ENCODE measurements at places on chromosomes 16 and 17.

DNA sequence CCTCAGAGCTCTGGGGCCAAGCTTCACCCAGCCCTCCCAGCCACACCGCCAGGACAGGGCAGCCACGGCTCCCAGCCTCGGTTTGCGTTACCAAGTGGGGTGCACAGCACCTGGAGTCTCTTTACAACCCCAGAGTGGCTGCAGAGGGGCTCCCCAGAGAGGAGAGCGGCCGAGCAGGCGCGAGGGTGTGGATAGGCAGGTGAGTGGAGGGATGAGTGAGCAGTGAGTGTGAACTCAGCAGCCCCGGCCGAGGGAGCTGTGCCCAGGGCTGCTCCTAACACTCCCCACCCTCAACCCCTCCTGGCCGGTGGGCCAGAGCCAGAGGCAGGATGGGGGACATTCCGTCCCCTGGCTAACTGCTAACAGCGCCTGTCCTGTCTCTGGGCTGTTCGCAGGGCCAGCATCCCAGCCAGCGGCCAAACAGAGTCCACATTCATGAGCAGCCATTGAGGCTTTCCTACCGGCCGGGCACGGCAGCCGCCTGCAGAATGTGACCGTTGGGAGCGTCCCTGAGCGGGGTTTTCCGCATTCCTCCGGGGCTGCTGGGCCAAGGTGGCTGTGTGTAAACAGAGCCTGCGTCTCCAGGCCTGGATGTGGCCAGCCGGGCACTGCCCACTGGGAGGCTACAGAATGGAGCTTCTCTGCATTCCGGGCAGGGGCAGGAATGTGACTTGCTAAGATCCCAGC, 5.3 kb downstream of the ZNF469 start:
- DNase-seq: no peak

GRCh38 chr16:8691728-8692127, 17.3 kb downstream of the ABAT start:
- DNase-seq: no peak

DNA sequence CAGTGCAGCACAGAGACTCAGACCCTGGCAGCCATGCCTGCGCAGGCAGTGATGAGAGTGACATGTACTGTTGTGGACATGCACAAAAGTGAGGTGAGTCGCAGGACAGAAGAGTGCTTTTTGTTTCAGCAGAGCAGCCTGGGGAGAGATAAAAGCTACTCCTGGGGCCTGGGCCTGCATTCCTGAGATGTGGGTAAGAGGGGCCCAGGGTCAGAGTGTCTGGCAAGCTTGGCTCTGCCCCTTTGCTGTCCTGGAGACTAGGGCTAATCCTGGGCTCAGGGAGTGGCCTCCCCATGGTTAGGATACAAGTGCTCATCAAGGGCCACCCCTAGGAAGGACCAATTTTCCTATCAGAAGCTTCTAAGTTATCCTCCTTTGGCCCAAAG, 4.8 kb upstream of the ERBB2 start:
- no peak for DNase-seq

DNA sequence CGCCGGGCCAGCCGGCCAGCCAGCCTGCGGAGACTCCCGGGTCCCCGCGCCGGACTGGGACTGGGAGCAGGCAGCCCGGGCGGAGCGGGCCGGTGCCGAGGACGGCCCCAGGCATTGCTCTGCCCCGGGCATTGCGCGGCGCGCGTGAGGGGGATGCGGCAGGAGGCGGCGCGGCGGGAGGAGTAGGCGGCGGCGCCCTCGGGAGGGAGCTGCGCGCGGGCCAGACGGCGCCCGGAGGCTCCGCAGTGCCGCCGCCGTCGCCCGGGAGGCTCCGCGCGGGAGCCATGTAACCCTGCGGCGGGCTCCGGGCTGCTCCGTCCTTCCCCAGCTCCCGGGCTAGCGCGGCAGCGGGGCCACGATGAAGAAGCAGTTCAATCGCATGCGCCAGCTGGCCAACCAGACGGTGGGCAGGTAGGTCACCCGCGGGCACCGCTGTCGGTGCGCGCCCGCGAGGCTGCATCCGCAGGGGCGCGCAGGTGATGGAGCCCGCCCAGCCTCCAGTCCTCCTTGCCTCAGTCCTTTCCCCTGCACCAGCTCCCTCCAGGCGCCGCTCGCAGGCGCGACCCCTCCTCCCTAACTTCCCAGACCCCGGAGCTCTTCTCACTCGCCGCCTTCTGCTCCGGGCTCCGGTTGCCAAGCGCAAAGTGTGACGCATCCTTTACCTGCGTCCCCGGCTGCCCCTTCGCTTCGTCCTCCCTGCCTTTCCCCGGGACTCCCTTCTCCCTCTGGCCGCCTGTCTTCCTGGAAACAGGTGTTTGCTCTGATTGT, at the start of gene ARHGAP44:
Gene ARHGAP44 (plus strand): TSS at position 18 of the 768 bp plus-strand sequence. CDS start 341 bp downstream, at position 359.
- peak; percentile 7 for DNase-seq

DNA sequence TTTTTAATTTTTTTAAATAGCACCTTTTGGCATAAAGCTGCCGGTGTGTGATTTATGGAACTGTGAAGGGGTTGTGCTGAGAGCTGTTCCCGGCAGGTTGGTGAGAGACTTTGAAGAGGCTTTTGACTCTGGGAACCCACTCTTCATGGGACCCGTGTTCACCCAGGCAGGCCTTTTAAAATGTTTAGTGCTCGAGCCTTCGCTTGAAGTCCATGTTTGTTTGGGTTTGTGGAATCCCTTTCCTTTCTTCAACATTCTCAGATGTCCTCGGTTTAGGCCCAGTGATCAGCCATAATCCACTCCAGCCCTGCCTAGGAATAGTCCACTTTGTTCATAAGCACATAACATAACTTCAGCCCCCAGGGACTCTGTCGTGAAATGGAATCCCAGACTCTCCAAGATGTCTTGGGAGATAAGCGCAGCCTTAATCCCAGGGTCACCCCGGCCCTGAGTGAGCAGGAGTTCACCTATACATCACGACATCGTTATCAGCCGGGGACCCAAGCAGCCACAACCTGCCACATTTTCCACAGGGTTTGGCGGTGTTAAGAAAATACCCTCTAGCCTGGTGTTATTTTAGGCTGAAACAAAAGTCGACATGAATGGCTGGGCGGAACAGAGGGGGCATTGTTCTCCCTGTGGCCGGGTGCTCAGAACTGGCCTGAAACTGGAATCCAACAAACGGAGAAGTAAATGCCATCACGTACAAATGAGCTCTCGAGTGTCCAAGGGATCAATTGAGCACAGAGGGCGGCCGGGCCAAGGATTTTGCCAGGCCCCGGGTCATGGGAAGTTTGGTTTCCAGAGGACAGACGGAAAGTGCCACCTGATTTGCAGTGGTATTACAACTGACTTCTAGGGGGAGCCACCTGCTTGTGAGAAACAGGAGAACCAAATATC, 145.7 kb upstream of the IRX3 start:
- no peak for DNase-seq

DNA sequence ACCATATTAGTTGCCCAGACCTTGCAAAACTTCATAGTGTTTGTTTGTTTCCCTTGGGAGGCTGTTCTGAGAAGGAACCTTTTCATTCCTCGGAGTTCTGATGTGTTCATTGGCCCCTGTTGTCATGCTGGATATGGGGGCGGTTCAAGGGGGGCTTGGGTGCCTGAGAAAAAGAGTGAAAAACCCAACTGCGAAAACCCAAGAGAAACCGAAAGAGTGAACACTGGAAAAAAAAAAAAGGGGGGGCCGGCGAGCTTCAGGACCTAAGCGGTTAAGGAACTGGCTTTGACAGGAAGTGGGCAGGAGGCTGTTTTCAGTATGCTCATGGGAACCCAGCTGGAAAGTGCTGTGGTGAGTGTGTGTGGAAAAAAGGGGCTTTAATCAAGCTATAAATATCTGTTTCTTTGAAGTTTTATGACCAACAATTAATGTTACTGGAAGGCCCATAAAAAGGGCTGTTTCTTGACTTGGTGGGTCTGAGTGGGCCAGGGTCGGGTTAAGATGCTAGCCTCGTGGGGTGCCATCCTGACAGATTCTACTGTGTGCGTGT, 510.7 kb downstream of the MAF start:
- no peak for DNase-seq

DNA sequence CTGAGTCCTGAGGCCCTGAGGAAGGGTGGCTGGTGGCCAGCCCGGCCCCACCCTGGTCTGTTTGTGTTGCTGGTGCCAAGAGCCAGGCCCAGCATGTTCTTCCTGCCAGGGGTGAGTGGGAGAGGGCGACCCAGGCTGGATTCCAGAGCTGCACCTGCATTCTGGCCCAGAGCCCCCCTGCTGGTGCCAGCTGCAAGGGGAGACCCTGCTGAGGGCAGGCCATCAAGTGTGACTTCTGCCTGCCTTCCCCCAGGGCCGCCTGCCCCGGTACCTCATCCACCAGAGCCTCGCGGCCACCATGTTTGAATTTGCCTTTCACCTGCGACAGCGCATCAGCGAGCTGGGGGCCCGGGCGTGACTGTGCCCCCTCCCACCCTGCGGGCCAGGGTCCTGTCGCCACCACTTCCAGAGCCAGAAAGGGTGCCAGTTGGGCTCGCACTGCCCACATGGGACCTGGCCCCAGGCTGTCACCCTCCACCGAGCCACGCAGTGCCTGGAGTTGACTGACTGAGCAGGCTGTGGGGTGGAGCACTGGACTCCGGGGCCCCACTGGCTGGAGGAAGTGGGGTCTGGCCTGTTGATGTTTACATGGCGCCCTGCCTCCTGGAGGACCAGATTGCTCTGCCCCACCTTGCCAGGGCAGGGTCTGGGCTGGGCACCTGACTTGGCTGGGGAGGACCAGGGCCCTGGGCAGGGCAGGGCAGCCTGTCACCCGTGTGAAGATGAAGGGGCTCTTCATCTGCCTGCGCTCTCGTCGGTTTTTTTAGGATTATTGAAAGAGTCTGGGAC, 2.4 kb upstream of the TCAP start:
- DNase-seq: no peak

DNA sequence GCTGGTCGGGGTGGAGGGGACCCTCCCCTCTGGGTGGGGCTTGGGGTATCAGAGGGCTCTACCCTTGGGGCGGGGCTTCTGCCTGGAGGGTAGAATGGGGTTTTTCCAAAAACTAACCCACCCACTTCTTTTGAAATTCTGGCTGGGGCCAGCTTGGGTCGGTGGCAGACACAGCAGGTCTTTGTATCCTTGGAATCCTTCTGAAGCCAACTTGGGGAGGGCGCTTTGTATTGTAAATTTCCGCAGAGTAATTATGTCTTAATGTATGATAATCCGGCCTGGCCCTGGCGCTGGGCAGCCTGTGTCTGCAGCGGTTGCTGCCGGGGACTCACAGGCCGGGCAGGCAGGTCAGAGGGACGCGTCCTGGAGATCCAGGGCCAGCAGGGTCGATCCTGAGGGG, 33.9 kb upstream of the GSE1 start:
- DNase-seq: no peak

DNA sequence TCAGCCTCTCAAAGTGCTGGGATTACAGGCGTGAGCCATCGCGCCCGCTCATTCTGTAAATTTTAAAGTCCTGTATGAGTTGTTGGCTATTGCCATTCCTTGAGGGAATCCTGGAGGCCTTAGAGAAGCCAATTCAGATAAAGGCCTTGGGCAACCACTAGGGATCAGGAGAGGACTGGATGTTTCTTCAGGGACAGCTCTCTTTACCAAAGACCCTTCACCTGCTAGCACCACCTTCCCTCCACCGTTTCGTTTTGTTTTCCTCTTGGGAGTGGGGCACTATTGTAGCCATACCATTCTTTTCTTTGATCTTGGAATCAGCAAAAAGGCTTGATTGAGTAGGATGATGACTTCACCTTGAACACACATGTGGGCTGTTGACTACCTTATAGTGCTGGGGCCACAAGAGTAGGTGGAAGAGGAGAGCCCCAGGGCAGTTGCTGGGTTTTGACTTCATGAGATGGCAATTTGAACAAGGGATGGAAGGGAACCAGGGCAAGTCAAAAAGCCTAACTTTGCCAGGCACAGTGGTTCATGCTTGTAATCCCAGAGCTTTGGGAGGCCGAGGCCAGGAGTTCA, 7.0 kb upstream of the ANKRD40CL start:
- no peak for DNase-seq

GRCh38 chr17:68613739-68614298, 12.7 kb upstream of the FAM20A start:
- DNase-seq: no peak

DNA sequence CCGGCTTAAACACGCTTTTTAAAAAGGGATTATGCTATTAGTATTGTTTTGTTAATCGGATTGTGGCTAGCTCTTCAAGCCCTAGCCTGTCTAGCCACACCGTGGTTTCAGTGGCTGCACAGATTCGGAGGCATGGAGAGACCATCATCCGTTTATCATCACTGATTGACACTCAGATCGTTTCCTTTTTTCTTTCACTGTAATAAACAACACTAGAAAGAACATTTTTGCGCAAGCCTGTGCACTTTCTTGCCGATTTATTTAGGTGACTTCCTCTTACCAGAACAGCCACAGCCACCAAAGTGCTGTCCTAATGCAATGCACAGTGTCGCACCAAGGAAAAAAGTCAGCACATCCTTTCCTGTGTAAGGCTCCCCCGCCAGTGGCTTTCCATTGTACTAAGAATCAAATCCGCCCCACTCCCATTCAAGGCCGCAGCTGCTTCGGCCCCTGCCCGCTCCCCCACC, 78.2 kb downstream of the CRISPLD2 start:
- no peak for DNase-seq

DNA sequence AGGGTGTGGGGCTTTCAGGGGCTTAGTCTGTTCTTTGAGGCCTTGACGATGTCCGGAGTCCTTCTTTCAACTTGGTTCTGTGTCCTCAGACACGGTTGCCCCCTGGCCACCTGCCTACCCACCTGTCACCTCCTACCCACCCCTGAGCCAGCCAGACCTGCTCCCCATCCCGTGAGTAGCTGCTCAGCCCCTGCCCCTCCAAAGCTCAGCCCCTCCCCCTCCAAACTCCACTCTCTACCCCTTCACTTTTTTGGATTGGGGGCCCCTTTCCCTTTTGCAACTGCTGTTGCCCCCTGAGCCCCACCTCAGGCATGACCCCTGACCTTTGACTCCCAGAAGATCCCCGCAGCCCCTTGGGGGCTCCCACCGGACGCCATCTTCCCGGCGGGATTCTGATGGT, 1.2 kb downstream of the LAT start:
- no peak for DNase-seq

DNA sequence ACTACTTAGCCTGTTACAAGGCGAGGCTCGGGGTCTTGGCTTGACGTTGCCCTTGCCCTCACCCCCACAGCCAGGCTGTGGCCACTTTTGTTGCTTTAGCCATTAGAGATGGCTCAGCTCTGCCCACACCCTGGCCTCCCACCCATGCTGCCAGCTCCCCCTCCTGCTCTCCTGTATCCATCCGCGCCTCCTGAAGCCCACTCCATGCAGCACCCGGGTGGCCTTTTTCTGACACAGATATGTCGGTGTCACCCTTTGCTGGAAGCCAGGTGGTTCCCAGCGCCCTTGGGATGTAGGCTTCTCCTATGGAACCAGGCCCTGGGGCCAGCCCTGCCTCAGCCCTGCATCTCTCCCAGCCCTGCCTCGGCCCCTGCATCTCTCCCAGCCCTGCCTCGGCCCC, 9.7 kb downstream of the TSC2 start:
- no peak for DNase-seq

DNA sequence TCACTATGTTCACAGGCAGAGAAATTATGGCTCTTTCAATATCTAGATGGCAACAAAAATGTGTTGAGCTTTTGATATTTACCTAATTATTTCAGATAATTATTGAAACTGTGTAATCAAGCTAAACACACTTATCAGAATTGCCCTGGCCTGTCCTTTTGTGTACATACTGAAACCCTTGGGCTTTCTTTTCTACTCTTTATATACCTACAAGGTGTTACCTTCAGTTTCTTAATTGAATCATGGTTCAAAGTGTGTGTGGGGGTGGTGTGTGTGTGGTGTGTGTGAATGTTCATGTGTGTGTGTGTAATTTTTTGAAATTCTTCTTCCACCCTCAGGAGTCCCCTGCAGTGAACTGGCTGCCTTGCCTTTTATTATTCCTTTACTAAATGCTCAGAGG, 506.8 kb upstream of the SOX9 start:
- no peak for DNase-seq
